ENCODE measurements at places on chromosomes 7 and 10.

DNA sequence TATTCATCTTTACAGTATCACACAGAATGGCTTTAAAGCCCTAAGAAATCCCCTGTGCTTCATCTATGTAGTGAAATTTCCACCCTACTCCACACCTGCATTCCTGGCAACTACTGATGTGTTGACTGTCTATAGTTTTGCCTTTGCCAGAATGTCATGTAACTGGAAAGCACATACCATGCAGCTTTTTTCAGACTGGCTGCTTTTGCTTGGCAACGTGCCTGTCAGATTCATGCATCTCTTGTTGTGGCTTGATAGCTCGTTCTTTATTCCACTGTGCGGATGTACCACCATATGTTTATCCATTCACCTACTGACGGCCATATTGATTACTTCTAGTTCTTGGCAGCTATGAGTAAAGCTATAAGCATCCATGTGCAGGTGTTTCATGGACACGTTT lies 30.6 kb downstream of the RBM17 start:
- DNase-seq = no peak

- no peak for DNase-seq
These were observed 555.0 kb downstream of the TNS3 start for GRCh38 chr7:47026780-47027361.

GRCh38 chr7:42338231-42338915 lies 101.4 kb upstream of the GLI3 start:
- DNase-seq = no peak

DNA sequence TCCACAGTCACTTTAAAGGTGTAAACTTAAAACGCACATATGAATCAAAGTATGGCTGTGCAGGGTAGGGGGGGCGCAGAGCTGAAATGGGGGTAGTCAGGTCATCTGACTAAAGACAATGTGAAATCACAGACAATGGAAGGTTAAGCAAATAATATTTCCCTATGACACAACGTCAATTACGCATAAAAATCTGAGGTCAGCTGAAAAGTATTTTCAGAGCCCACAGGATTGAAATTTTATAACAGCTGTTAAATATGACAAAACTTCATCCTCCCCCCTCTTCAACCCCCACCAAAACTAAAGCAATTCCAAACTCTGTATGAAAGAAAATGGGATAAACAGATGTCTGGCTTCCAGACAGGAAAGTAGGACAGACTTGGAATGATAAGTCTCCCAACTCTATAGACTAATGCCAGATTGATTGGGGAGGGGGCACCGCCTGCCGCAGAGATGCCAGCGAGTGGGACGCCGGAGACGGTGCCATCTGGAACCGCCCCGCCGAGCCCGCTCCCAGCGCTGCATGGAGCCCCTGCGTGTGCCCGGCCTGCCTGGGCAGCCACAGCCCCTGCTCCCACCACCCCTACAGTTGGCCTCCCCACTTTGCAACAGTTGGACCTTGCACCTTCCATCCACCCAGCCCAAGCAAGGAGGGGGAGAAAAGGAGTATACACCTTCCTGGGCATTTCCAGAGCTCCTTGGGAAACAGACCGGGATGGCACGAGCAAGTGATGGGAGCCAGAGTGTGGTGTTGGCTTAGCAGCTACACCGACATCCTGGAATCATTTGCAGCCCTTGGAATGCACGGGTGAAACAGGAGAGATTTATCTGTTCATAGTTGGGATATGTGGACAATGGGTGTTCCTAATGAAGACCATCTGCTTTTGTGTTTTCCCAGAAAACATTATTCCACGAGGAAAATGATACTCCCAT lies 10.7 kb downstream of the EBF3 start:
- DNase-seq = no peak

- DNase-seq = no peak
These were observed 135.9 kb downstream of the LRRN3 start for GRCh38 chr7:111226800-111227199.

DNA sequence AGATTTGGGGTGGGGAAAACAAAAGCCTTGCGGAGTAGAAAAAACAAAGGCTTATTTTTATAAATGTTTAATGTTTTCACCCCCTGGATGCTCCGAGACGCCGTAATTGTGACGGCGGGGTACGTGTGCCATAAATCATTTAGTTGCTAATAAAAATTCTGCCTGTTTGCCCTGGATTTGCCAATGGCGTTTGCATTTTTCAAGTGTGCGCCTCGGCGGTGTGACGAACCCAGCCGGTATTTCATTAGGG lies 2.5 kb upstream of the TNRC18 start:
- DNase-seq = peak; percentile 54

DNA sequence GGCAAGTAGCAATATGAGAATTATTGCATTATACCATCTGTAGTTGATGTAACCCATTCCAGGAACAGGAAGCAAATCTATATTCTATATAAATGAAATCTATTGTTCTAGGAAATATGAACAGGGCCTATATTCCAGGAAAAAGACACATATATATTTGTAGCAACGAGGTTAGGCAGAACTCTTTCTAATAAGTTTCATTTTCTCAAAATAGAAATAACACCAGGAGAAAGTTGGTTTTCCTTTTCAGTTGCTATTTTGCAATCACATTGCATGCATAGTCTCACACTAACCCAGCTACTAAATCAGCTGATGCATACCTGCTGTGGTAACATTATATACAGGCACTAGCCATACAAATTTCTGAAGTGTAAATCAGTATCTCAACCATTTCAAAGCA lies 6.2 kb upstream of the IFIT2 start:
- no peak for DNase-seq

DNA sequence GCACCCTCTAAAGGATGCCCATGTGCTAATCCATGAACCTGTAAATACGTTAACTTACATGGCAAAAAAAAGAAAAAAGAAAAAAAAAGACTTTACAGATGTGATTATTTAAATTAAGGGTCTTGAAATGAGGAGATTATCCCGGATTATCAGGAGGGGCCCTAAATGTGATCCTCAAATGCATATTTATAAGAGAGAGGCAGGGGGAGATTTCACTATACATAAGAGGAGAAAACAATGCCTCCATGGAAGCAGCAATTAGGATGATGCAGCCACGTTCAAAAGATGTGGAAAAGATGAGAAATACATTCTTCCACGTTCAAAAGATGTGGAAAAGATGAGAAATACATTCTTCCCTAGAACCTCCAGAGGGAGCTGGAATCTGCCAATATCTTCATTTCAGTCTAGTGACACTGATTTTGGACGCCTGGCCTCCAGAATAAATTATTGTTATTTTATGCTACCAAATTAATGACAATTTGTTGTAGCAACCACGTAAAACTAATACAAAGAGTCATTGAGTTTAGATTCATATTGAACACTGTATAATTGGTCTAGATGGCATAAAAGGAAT lies 328.4 kb upstream of the GNAI1 start:
- DNase-seq = no peak

DNA sequence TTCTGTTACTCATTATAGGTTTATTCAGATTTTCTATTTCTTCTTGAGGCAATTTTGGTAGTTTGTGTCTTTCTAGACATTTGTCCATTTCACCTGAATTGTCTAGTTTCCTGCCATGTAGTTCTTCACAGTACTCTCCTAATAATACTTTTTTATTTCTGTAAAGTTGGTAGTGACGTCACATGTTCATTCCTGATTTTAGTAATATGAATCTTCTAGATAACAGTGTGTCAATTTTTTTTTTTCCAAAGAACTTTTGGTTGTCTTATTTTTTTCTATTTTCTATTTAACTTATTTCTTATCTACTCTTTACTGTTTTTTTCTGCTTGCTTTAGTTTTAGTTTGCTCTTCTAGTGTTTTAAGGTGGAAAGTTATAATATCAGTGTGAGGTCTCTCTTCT lies 197.3 kb upstream of the SHH start:
- no peak for DNase-seq
